RPMI7951 (cell line): ENCODE measurements at places on chromosomes 3 and 15. TPM values are rescaled to one million over a fixed set of nuclear protein-coding genes. Genes with fewer than 3 reads are reported as not detected.

DNA sequence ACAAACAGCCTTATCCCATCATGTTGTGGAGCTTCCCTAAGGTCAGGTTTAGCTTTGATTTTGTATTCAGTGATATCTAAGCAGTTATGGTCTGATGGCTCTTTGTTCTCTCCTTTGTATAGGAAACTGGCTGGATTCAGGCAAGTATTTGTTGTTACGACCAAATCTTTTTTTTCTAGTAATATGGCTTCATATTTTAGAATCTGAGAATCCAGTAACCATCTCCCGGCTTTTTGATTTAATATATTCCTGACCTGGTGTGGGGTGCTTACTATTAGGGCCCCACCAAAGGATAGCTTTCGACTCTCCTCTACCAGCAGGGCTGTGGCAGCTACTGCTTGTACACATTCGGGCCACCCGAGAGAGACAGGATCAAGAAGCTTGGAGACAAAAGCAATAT lies 23.0 kb downstream of the ARL8B start:
- DNase-seq: no peak

- DNase-seq: no peak
Measured at GRCh38 chr15:26166429-26166828, 303.3 kb upstream of the ATP10A start.

- no peak for DNase-seq
Measured at GRCh38 chr3:119301662-119302061, 7.5 kb downstream of the ARHGAP31 start.

DNA sequence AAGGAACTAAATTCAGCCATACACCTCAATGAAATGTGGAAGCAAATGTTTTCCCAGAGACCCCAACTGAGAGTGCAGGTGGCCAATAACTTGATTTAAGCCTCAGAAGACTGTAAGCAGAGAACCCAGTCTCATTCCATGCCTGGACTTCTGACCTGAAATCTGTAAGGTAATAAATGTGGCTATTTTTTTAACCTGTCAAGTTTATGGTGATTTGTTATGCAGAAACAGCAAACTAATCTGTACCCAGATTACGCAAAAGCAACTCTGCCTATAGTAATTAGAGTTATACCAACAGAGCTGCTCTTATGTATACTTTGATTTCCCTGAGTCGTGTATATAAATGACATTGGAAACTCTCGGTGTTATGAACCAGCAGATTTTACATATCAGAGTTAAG lies 534.0 kb upstream of the NAALADL2 start:
- DNase-seq: no peak

GRCh38 chr15:74403991-74404563 lies 29.7 kb downstream of the SEMA7A start:
- DNase-seq: no peak

- DNase-seq: no peak
Measured at GRCh38 chr3:168001244-168001643, 94.5 kb downstream of the GOLIM4 start.

DNA sequence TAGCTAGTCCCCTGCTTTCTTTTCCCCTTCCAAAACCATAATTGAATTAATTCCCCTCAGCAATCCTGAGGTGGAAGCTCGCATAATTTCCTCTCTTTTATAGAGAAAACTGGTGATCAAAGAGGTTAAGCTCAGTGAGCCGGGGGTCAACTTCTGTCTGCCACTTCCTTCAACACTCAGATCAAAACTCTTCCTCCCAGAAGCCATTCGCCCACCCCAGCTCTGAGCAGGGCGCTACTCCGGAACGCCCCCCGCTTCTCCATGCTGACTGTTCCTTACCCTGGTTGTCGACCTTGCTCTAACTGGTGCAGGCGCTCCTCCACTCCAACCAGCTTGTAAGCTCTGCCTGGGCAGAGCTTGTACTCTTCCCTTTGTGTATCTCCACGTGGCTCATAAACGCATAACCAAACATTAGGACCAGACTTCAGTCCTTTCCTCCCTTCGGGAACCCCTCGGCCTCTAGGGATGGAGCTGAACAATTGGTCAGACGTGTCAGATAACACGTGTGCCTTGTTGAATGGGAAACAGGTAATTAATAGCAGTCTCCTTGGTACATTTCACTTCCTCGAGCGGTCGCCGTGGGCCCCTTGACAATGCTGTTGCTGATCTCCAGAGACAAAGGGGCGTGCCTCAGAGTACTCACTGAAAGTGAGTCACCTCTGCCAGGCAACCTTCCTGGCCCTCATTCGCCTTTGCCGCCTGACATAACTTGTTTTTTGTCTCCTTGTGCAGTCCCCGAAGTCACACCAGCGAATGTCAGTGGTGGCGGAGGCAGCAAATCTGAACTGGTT lies 71.8 kb downstream of the IL5RA start:
- no peak for DNase-seq

DNA sequence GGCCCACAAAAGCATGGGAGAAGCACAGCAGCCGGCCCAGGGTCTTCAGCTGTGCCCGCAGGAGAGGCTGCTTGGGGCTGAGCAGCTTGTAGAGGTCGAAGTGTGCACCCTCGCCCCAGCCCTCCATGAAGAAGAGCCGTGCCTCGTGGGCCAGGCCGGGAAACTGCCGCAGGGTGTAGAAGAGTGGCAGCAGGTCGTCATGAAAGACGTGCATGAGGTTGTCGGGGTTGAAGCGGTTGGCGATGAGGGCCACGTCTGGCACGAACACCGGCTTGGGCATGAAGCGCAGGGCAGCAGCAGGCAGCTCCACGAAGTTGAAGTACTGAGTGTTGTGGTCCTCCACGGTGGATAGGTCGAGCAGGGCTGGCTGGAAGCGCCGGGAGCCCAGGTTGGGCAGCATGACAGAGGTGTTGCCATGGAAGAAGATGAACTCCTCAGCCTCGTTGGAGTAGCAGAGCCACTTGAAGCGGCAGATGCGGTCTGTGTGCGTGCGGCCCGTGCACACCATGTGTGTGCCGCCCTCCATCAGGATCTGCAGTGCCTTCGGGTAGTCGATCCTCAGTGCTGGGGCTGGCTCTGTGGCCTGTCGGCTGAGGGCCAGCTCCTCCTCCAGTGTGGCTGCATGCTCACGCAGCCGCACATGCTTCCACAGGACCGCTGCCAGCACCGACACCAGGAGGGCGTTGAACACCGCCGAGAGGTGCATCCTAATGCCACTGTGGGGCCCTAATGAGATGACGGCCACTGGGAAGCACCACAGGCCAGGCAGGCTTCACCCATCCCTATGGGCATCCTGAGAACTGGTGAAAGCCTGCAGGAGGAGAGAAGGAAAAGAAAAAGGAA lies 24.9 kb downstream of the POMGNT2 start:
- DNase-seq: no peak

GOLGA8J gene
- total RNA-seq: not detected in 2 replicates

CASR gene
- total RNA-seq: not detected in 2 replicates

WDR5B gene
- 6.2 and 9.4 TPM in 2 replicates for total RNA-seq

GABPB1 gene
- total RNA-seq: 67.2 and 78.1 TPM in 2 replicates

PPP1R14D gene
- not detected in 2 replicates for total RNA-seq
